Spinal cord (tissue), 10 donors: ENCODE measurements at places on chromosomes 3 and 15.

DNA sequence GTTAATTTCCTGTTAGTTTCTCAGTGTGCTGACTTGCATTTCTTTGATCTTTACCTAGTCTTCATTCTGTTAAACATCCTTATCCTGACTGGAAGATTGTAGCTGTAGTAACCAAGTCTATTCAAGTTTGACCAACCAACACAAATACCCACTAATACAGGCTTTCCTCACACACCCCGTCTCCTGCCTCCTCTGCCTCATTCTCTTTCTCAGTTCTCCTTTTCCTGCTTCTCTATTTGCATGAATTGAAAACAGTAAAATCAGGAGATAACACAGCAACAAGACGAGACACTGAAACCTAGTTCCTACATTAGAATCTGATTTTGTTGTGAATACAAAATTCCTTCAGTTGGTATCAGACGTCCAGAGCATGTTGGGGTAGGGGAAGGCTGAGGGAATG is 116.9 kb upstream of the ARPP21 start:
- DNase-seq: no peak

DNA sequence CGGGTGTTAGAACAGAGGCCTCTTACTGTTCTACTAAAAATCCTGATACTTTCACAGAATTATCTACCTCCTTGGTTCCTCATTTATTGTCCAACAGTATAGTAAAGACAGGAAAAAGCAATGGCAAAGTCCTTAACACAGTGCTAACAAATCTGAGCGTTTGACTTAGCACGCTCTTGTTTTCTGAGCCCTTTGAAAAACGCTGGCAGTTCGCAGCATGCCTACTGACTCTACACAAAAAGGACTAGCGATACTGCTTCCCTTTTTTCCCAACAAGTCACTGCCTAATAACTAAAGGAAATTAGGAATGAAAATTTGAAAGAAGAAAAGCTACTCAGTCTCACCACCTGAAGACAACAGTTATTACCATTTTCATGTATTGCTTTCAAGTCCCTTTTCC is 34.8 kb upstream of the CEMIP start:
- DNase-seq: peak; percentile 49

GRCh38 chr3:181189556-181189955 is 200.0 kb upstream of the DNAJC19 start:
- DNase-seq: no peak

- DNase-seq: no peak
These were observed 341.7 kb upstream of the PROK2 start for GRCh38 chr3:72126441-72127223.

DNA sequence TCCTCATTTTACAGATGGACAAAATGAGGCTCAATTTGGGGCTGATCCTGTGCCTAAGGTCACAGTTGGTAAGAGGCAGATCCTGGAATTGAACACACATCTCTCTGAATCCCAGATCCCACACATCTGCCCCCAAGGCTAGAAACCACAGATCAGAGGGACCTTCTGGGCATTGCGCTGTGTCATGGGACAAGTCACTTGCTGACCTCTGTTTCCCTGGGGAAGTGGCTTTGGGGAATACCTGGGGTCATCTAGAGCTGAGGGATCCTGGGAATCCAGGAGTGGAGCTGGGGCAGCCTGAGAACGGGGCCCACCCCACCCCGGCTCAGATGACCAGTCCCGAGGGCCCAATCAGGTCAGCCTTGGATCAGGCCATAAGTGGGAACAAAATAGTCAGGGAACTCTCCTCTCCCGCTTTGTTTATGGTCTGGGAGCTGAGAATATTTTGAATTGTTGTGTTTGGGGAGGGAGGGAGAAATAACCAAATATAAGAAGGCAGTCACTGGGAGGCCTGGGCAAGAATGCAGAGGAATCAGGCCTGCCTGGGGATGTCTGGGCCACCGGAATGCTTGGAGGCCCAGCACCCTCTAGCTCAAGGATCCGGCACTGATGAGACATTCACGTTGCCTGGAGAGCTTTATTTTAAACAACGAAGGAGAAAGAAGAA is 8.8 kb upstream of the SLC6A6 start:
- DNase-seq: no peak

- DNase-seq: no peak
These were observed 84.8 kb downstream of the XXYLT1 start for GRCh38 chr3:195186041-195186709.

DNA sequence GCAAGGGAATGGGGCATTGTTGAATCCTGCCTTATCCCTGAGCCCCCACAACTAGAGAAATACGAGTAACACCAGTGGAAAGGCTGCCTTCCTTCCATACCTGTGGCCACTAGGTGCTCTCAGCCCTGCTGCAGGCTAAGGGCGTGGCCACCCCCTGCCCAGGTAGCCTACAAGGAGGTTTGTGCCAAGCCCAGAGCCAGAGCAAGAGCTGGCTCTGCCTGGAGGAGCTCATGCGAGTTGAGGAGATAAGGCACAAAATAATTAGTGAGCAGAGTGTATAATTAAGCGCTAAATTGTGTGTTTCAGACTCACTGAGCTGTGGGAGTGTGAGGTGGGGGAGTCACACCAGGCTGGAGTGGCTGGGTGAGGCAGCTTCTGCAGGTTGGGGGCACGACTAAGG is 49.2 kb downstream of the TPRA1 start:
- no peak for DNase-seq

DNA sequence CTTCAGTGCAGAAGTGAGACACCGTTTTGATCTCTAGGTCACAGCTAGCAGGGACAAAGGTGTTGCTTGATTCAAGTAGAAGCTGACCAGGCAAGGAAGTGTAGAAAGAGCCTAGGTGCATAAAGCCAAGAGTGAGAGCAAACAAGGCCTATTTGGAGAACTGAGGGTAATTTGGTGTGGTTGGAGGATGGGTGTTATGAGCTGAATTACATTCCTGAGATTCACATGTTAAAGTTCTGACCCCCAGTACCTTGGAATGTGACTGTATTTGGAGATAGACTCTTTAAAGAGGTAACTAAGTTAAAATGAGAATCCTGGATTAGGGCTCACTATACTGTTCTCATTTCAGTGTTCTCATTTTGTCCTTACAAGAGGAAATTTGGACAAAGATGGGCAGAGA is 191.3 kb downstream of the ZMAT3 start:
- no peak for DNase-seq

DNA sequence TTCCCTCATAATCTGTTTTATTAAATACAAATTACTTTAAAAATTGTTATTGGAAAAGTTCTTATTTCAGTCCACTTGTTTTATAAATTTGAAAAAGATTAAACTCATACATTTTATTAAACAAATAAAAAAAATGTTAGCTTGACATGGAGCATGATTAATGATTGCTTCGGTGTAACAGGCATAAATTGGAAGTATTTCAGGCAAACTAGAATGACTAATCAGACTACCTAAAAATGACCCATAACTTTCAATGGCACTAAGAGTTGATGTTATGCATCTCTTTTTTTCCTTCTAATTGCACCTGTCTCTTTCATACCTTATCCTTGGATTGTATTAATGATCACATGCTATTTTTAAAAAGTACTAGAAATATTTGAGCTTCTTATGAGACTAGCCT is 343.3 kb downstream of the ZNF385D start:
- DNase-seq: no peak

DNA sequence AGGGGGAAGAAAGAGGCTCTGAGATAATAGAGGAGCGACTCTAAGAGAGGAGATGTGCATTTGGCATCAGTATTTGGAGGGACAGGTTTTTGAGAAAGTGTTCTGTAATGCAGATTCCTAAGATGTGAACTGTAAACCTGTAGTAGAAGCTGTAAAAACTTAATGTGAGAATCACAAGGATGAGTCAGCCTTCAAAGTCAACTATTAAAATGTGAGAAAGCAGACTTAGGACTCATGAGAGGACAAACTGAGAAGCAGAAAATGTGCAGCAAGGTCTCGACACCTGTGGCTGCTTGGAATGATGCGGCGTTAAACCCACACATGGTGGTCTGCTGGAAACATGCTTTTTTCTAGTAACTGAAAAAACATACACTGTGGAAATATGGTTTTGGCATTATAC is 36.0 kb downstream of the USP13 start:
- no peak for DNase-seq

GRCh38 chr3:52123106-52123725 is 31.0 kb downstream of the POC1A start:
- DNase-seq: peak; percentile 72

GRCh38 chr3:170054204-170054603 is 16.4 kb downstream of the GPR160 start:
- no peak for DNase-seq

DNA sequence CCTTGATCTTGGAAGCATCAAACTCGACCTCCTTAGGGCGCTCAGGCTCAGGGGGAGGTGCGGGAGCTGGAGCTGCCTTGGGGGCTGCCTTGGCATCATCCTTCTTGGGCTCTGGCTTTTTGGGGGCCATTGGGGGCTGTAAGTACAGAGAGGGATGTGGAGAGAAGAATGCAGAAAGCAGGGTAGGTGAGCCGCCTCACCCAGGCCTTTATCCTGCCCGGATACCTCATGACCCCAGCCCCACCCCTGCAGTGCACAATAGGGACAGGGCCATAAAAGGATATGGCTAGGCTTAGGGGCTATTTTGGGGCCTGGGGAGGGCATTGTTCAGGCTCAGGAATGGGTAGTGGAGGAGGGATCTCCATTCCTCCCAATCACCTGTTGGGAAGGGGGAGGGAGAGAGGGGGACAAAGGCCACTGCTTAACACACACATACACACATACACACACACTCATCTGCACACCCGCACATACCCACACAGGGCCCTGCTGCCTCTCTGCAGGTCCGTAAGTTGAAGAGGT is at the start of gene MYL3:
Gene MYL3, minus strand, starts transcription at position 184 of the 522 bp plus-strand sequence. Its CDS starts 54 bp downstream, at position 130.
- no peak for DNase-seq

DNA sequence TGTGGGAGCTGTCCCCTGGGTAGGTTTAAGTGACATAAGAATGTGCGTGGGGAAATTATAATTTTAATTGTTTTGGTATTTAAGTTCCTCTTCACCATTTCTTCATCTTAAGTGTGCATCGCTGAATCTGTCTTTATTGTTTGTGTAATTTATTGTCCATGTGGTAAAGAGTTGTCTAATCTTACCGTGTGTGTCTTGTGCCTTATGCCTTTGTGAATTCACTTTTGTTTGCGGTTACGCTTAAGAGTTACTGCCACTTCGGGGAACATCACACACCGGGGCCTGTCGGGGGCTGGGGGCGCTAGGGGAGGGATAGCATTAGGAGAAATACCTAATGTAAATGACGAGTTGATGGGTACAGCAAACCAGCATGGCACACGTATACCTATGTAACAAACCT is 767 bp downstream of the WDR48 start:
- DNase-seq: no peak

- DNase-seq: no peak
These were observed 259.2 kb downstream of the C3orf38 start for GRCh38 chr3:88408935-88409334.

DNA sequence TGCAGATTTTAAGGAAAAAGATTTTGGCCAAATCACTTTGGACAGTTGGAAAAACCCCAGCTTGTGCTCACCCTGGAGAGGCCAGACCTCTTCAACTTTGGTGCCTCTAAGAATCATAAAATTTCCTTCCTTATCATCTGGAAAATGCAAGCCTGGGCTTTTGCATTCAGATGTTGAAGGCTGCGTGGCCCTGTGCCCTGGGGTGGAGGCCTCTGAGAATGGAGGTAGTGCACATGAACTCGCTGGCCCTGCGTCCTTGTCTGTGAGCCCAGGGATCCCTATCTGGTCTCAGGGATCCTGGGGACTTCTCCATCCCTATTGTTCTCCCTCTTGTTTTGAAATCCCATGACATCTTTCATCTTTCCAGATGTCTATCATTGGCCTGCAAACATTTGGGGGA is 64.6 kb upstream of the ARNT2 start:
- DNase-seq: no peak

GRCh38 chr3:128879991-128880390 is 571 bp downstream of the ACAD9 start:
- DNase-seq: no peak

- DNase-seq: no peak
These were observed 459.9 kb downstream of the MAGI1 start for GRCh38 chr3:65578861-65579260.

GRCh38 chr3:39638301-39638700 is 170.8 kb downstream of the MOBP start:
- DNase-seq: no peak

DNA sequence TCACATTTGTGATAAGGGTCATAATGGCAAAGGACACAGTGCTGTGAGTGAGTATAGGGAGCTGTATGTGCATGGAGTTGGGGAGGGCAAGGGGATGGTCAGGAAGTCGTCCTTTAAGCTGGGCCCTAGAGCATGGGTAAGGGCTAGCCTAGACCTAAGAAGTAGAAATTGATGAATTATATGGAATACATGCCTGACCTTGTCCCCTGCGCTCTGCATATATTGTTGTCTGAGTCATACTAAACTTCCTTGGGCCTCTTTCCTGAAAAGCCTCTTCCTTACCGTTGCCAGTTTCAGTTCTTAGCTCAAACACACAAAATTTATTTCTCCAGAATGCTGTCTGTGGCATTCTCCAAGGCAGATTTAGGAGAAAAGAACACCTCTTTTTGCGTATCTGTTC is 4.6 kb downstream of the SNRK start:
- DNase-seq: no peak

GRCh38 chr3:62795978-62796657 is 79.1 kb downstream of the CADPS start:
- DNase-seq: no peak

- DNase-seq: no peak
These were observed 220.3 kb upstream of the ATP10A start for GRCh38 chr15:26083457-26083856.

DNA sequence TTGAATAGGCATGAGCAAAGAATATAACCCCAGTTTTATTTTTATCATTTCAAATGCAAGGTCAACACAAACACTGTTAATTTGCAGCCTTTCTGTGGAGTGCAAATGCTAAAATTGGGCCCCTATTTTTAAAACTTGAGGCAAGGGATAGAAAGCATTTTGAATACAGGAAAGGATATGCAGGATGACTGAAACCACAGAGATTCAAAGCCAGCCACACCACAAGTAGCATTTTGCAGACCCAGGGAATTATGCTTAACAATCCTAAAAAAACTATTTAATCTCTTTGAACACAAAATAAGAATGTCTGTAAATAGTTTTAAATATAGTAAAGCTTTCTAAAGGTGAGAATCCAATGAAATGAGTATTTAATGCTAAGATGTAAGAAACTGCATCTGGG is 62.9 kb upstream of the TRPC1 start:
- DNase-seq: no peak

DNA sequence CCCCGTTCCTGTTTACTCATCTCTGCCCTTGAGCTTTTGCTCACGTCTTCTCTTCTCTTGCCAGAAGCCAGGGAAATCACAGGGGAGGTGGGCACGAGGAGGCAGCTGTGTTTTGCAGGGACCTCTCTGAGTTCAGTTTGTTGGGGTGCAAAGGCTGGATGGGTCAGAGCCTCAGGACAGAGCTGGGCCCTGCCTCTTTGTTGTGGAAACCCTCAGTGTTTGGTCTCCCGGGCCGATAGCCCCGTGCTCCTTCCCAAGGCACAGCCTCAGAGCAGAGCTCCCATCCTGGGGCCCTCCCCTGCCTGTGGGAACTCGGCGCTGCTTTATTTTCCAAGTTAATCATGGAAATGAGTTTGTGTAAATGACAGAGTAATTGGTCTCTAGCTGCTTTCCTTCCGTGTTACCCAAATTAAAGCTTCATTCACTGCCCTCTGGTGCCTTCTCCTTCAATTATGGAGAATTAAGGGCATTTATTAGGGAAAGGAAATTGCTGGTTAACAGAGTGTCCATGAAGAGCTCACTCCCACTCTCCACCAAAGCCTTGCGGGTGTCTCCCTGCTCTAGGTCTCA is 40.9 kb downstream of the BDH1 start:
- no peak for DNase-seq

GRCh38 chr3:196502775-196503195 is 783 bp downstream of the RNF168 start:
- DNase-seq: peak; percentile 54
